ENCODE measurements at places on chromosomes 6 and 20. TPM values are rescaled to one million over a fixed set of nuclear protein-coding genes. Genes with fewer than 3 reads are reported as not detected.

DNA sequence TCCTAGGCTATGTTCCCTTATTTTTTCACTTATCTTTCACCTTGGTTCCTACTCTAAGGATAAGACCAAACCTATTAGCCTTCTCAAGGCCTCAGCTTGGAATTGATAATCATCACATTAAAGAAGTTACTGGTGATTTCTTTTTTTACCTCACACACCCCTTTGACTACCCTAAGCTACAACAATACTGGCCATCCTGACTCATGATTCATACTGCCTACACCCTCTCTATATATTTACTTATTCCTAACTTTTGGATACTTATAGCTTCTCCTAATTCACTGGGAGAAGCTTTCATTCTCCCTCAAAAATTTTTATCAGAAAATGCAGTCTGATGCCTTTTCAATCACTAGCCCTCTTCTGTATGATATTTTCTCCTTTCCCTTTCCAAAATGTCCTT lies 256.1 kb downstream of the TBX18 start:
- no peak overlapping the region for H3K4me3 ChIP-seq
- DNase-seq, result no peak
- no peaks in the 10 kb centered on the region for H3K27me3 ChIP-seq
- no peak overlapping the region for H3K27ac ChIP-seq

DNA sequence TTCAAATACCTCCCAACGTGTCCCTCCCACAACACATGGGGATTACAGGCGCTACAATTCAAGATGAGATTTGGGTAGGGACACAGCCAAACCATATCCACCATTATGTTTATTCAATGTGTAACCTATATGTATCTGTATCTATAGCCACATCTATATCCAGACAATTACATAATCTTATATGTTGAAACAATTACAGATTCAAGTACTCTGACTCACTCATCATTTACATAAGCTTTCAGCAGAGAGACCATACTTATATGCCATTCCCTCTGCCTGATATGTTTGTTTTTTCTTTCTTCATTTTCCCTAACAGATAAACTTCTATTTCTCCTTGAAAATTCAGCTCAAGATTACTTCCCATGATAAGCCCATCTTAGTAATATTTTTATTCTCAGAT lies 163.6 kb downstream of the LAMA2 start:
- no peaks in the 10 kb centered on the region for H3K36me3 ChIP-seq
- no peak overlapping the region for H3K4me3 ChIP-seq
- DNase-seq, result no peak
- no peaks in the 10 kb centered on the region for H3K27me3 ChIP-seq

The ENPP4 gene
- total RNA-seq, result 3.1 TPM

DNA sequence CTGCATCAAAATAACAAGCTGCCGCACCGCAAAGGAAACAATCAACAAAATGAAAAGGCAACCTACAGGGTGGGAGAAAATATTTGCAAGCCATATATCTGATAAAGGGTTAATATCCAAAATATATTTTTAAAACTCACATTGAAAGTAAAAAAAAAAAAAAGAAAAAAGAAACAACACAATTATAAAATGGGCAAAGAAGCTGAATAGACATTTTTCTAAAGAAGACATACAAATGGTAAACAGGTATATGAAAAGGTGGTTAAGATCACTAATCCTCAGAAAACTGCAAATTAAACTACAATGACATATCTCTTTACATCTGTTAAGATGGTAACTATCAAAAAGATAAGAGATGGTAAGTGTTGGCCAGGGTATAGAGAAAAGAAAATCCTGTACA lies 105.4 kb upstream of the LY86 start:
- no peak overlapping the region for H3K4me3 ChIP-seq
- DNase-seq, result no peak
- H3K27ac ChIP-seq, result no peak overlapping the region
- peaks cover 17% of the 10 kb centered on the region for H3K36me3 ChIP-seq
- H3K4me1 ChIP-seq, result peaks cover 13% of the 10 kb centered on the region
- peaks cover 2% of the 10 kb centered on the region for H3K27me3 ChIP-seq

DNA sequence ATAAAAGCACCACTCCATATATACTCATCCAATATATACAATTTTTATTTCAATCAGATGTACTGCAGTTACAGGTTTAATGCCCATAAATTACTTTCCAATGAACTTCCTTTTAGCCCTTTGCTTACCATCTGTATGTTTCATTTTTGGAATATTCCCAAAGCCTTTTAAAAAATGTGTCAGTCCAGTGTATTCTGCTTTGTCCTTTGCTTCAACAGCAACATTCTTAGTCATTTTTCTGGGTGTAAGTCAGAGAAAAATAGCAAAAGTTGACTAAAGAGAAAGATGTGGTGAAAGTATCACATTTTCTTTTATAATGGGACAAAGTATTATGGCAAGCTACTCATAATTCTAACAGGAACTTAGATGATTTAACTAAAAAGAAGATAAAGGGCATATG lies 15.2 kb downstream of the DSE start:
- H3K4me1 ChIP-seq, result peaks cover 6% of the 10 kb centered on the region
- DNase-seq, result no peak
- H3K36me3 ChIP-seq, result no peaks in the 10 kb centered on the region
- H3K4me3 ChIP-seq, result no peak overlapping the region
- no peak overlapping the region for H3K27ac ChIP-seq

The DNAAF9 gene
- total RNA-seq, result 34.7 TPM

The TCF21 gene
- total RNA-seq, result not detected

The OR2H1 gene
- not detected for total RNA-seq

The KHDC1 gene
- 5.8 TPM for total RNA-seq

The FUT9 gene
- 0.54 TPM for total RNA-seq

DNA sequence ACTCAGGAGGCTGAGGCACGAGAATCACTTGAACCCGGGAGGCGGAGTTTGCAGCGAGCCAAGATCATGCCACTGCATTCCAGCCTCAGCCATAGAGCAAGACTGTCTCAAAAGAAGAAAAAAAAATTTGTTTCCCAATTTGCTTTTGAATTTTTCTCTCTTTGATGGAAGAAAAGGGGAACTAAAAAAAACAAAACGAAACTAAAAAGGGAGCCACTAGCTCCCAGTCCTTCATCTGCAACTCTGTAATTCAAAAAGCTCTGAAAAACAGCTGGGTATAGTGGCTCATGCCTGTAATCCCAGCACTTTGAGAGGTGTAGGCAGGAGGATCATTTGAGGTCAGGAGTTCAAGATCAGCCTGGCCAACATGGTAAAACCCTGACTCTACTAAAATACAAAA lies 9.5 kb downstream of the OVOL2 start:
- peaks cover 9% of the 10 kb centered on the region for H3K27me3 ChIP-seq
- H3K4me3 ChIP-seq, result no peak overlapping the region

The WFDC2 gene
- total RNA-seq, result 4.8 TPM

DNA sequence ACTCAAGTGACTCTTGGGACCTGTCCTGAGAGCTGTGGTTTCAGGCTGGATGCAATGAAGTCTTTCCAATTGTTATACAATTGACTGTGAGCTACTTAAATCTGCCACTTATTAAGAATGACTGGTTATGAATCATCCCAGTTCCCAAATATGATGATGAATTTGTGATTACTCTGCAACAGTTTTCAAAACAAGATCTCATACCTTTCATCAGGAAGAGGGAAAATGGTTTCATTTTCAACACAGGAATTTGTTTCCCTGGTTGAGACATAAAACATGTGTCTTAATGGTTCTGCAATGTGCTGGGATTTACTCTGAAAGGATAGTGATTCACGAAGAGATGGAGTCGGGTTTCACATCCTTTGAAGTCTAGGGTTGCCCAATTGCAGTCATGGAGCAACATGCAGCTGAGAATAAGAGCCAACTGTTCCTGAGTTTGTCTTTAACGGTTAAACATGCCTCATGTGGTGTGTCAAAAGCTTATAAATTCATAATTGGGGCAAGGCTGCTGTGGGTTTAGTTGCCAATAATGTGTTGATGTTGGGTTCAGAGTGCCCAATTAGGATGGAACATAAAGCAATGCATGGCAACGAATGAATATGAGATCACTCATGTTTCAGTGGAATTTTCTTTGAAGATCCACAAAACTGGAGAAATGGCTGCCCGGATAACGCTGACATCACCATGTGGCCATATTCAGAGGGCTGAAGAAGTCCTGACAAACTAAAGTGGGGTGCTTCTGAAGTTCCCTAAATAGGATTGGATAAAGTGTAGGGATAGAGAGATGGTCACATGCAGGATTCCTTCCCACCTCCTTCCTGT lies 41.0 kb downstream of the CYP24A1 start:
- H3K36me3 ChIP-seq, result peaks cover 5% of the 10 kb centered on the region
- H3K4me3 ChIP-seq, result no peak overlapping the region
- no peak for DNase-seq
- H3K27me3 ChIP-seq, result peaks cover 1% of the 10 kb centered on the region

DNA sequence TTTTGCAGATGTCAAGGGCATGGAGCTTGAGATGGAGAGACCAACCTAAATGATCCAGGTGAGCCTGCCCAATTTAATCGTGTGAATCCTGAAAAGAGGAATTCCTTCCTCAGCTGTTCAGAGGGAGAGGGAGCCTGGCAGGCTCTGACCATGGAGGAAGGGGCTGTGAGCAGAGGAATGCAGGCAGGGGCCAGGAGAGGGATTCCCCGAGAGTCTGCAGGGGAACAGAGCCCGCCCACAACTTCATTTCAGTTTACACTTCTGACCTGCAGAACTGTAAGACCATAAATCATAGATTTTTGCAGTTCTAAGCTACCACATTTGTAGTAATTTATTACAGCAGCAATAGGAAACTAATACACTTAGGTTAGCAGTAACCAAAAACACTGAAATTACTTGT lies 164.1 kb downstream of the TBXT start:
- DNase-seq, result no peak
- peaks cover 23% of the 10 kb centered on the region for H3K4me1 ChIP-seq
- H3K36me3 ChIP-seq, result peaks cover 4% of the 10 kb centered on the region
- H3K4me3 ChIP-seq, result no peak overlapping the region
